Activated naive CD4-positive, alpha-beta T cell treated with anti-CD3 and anti-CD28 coated beads for 36 hours (primary cell): ENCODE measurements at places on chromosomes 3 and 15.
A peak's percentile ranks its signal among the peaks of the same experiment; 100 is the strongest.

GRCh38 chr15:55873024-55873720, 120.2 kb downstream of the NEDD4 start:
- no peak for DNase-seq

DNA sequence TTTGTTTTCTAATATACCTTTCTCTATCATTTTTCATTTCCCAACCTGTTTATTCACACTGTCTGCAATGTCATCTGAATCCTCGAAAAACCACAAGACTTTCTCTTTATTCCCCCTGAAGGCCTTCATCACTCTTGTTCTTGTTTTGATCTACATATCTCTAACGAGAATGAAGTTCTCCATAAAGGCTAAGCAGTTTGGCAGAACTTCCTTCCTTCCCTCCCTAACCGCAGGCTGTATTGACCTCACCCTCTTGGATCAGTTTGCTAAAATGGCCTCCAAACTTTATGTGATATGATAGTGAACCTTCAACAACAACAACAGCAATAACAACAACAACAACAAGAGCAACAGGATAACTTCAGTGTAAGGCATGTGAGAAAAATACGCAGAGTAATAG, 392.8 kb downstream of the TIGIT start:
- DNase-seq, result no peak

GRCh38 chr3:123749711-123750110, 134.4 kb downstream of the MYLK start:
- DNase-seq, result no peak

DNA sequence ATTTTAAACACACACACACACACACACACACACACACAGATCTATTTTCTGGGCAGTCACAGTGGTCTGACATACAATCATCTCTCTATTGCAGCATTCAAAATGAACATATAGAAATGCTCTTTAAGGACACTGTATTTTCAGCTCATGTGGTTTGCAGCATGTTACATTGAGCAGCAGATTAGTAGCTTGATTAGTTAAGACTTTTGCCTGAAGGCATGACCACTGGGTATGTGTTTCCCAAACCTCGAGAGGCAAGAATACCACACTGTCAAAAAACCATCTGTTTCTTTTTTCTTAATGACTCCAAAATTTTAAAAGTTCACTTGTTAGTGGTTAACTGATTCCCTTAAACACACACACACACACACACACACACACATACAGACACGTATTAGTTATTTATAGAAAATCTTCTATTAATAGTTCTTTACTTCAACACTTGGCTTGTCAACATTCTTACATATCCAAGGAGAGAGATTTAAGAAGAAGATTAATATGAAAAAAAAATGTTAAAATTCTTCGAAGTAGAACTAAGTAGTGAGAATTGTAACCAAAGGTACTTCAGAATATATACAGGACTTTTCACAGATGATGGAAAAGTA, 518.2 kb downstream of the CADM2 start:
- no peak for DNase-seq

DNA sequence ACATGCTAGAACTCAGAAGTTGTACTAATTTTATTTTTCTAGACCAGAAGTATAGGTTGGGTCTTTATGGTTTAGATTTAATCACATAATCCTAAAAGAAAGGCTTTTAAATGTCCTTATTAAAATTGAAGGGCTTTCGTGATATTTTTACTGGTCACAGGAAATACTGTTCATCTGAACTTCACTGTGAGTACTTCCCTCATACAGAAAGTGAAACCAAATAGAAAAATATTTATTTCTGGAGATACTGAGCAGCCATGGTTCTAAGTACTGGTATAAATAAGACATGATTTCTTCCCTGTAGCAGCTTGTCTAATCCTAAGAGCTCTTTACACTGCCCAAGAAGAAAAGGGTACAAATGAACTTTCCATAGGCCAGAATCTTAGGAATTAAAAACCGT, 2.0 kb downstream of the SNRK start:
- DNase-seq, result no peak

DNA sequence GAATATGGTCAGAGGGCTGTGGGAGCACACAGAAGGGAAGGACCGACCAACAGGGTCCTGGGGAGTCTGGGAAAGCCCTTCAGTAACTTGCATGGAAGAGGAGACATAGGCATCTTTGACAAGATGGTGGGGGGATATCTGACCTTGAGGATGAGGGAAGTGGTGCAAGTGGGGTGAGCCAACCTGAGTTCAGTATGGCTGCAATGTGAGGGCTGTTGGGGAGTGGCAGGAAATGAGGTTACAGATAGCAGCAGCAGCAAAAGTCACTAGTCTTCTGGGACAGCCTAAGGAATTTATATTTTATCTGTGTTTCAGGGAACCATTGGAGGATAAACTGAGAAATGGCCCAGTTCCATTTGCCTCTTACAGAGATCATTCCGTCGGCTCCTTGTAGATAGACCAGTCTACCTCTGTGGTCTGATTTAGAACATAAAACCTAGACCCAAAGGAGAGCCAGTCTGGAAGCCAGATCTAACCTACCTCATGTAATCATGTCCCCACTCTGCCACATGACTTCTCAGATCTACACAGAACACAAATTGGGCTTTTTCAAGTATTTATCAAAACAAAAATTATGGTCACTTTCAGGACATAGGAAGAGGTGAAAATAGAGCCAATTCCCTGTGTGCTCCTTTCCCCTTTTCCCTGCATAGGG, 75.6 kb downstream of the ST6GAL1 start:
- DNase-seq, result no peak

DNA sequence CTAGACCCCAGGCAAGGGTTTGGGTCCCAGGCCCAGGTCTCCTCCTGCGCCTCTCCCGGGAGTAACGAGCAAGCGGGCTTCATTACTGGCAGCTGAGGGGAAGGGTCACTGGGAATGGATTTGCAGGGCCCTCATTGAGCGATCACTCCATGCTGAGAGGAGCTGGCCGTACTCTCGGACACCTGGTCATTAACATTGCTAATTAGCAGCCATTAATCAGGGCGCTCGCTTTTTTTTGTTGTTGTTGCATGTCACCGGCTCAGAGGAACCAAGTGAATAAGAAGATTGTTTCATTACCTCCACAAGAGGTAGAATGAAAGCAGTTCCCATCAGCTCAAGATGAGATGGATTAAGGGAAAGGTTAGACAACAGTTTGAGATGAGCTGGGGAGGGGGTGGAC, 293.0 kb upstream of the ATP11B start:
- no peak for DNase-seq

- DNase-seq, result no peak
Measured at GRCh38 chr3:129312021-129312639, 33.5 kb downstream of the HMCES start.

GRCh38 chr3:112293368-112294321, at the start of gene SLC9C1:
Gene SLC9C1, minus strand, starts transcription at chr3:112294216. Its CDS starts 7,425 bp downstream, at chr3:112286791.
- DNase-seq, result peak; percentile 72

DNA sequence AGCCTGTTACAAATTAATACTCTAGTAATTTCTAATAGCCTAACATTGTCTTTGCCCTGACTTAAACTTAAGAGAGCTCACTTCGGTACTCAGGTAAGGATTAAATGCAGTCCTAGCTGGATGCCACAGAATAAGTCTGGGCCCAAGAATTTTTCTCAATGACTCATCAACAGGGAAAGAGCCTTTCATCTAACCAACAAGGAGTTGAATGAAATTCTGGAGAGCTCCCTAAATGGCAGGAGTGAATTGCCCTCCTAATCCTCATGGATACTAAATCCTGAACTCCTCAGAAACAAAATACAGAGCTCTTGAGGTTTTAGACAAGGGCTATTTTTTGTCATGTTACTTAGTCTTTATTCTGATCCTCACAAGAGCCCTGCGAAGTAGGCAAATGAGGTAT, 159.5 kb downstream of the PLCH1 start:
- DNase-seq, result no peak

GRCh38 chr3:171365489-171365888, 94.7 kb downstream of the TNIK start:
- DNase-seq, result no peak

GRCh38 chr3:146550070-146550615, 5.7 kb upstream of the PLSCR1 start:
- no peak for DNase-seq

DNA sequence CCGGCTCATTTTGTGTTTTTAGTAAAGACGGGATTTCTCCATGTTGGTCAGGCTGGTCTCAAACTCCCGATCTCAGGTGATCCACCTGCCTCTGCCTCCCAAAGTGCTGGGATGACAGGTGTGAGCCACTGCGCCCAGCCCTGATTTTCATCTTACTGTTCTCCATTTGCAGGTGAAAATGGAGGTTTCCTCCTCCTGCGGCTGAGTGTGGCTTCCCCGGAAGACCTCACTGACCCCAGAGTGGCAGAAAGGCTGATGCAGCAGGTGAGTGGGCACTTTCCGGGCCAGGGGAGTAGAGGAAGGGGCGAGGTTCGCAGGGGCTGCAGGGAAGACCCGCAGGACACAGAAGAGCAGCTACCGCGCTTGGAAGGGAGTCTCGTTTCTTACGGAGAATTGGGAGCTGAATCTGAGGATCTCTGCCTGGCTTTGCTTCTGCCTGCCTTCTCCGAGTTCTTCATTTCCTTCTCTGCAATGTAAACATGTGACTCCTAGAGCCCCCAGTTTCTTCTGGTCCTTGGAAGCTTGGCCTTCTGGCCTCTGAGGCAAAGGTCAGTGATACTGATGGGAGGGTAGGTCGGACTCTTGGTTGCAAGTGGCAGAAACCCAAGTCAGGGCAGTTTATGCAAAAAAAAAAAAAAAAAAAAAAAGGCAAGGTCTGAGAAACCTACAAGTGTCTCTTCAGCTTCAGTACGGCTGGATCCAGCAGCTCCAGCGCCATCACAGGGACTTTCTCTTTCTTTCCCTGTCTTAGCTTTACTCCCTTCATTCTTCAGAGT, 8.9 kb downstream of the MUC20 start:
- DNase-seq, result no peak
